Epithelial cell of proximal tubule (primary cell): ENCODE measurements at places on chromosomes 7 and 10. TPM values are rescaled to one million over a fixed set of nuclear protein-coding genes. Genes with fewer than 3 reads are reported as not detected.

DMBT1 gene
- not detected in 2 replicates for total RNA-seq

SORCS1 gene
- 0.06 TPM in 1 of 2 replicates, not detected in the other for total RNA-seq

ZNF503 gene
- total RNA-seq: 8.5 and 9.6 TPM in 2 replicates

ASZ1 gene
- not detected in 2 replicates for total RNA-seq

OR6B1 gene
- not detected in 2 replicates for total RNA-seq

C7orf33 gene
- total RNA-seq: not detected in 2 replicates

LLCFC1 gene
- total RNA-seq: not detected in 2 replicates

LRGUK gene
- total RNA-seq: 0.06 and 0.07 TPM in 2 replicates

OR13A1 gene
- total RNA-seq: not detected in 2 replicates

EVX1 gene
- total RNA-seq: not detected in 2 replicates

MCM10 gene
- total RNA-seq: 16.2 and 35.2 TPM in 2 replicates

PLXDC2 gene
- 0.86 and 1.4 TPM in 2 replicates for total RNA-seq

GIMAP8 gene
- total RNA-seq: not detected in 2 replicates

PROSER2 gene
- total RNA-seq: 91.6 and 112 TPM in 2 replicates

PNLIPRP3 gene
- total RNA-seq: not detected in 2 replicates
